Bronchial epithelial cell (primary cell): ENCODE measurements at places on chromosomes 1 and 21.
A peak's percentile ranks its signal among the peaks of the same experiment; 100 is the strongest.

- DNase-seq = no peak
These were observed 70.6 kb upstream of the GORAB start for GRCh38 chr1:170461291-170461747.

- DNase-seq = no peak
These were observed 1.3 kb downstream of the PLD5 start for GRCh38 chr1:242522996-242523718.

DNA sequence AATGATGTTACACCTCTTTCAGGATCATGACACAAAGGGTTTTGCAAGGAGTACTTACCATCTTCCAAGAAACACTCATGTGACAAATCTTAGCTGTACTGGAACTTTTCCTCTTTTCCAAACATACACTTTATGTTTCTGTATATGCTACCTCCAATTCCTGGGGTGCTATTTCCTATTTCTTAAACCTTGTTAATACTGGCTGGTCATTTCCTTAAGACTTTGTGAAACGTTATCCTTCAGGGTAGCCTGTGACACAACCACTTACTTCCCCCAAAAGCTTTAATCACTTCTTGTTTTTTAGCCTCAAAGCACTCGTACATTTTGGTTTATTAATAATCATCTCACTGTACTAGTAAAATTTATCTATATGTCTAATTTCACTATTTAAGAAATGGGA lies 39.4 kb downstream of the OR10Z1 start:
- no peak for DNase-seq

DNA sequence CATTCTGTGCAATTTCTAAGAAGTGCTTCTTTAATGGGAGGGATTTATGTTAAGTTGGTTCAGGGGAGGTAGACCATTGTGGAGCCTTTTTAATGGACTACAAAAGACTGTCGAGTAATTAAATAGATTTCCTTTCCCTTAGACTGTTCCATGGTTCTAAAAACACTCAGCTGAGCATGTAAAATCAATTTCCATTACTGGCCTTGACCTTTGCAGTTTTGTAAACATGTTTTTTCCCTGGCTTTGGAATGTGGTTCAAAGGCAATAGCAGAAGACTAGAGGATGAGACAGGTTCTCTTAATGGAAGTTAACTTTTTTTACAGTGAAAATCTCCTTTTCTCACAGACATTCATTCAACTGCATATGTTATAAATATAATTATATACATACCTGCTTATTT lies 37.6 kb upstream of the BTG3 start:
- no peak for DNase-seq

DNA sequence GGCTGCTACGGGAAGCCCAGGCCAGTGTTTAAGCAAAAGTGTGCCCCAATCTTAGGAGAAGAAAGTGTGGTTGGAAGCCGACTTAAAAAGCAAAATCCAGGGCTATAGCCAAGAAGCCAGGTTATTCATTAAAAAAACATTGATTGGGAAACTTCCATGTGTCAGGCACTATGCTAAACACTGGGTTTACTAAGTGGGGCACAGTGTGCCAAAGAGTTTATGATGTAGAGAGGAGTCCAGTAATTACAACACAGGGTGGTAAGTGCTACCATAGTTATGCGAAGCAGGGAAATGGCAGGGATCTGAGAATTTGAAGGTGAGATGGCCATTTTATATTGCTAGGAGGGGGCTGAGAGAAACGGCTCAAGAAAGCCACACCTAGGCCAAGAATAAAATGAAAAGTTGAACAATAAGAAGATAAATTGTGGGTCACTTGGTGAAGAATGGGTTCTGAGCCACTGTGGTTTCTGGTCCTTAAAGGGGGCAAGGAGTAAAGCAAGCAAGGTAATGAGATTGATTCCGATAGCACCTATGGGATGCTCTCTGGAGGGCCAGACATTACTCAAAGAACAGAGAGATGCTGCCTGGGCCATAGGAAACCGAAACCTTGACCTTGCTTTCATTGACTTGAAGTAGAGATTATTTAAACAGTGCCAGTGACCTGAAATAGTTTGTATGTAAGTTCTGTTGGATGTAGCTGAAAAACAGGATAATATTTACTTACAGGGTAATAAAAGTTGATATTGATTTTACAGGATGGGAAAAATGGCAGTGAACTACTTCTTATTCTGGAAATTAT lies 177.8 kb downstream of the GIPC2 start:
- DNase-seq = peak; percentile 49

GRCh38 chr1:161172776-161173376 lies 4.4 kb downstream of the B4GALT3 start:
- no peak for DNase-seq

DNA sequence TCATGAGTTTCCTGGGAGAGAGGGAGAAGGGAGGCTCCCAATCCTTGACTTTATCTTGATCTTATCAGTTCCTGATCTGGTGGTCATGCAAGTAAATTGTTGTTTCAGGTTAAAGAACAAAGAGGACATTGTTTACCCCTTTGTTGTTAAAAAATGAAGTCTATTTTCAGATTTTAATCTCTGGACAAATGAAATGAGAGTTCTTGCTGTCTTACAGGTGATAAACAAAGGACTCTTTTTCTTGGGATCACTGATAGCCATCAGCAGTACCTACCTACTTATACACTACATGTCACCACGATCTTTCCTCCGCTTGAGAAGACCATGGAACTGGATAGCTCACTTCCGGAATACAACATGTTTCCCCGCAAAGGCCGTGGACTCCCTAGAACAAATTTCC lies 48.4 kb downstream of the CHML start:
- DNase-seq = peak; percentile 17

DNA sequence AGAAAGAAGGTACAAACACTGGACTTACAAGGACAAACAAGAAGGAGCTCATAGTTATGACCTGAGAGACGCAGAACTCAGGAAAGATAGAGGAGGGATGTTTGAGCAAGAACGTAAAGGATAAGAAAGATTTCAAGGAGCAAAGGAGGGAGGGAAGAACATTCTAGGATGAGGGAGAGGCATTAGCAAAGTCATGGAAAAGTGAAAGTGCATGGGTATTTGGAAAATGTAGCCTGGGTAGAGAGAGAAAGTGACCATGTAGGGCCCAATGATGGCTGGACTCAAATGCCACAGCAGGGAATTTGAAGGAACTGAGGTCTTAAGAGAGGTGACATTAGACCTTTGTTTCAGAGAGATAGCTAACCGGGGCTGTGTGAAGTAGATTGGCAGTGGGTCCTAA lies 76.5 kb downstream of the SYT6 start:
- no peak for DNase-seq

GRCh38 chr1:207205614-207206061 lies 101.6 kb downstream of the C4BPA start:
- DNase-seq = no peak

GRCh38 chr1:30596891-30597290 lies 126.5 kb downstream of the MATN1 start:
- DNase-seq = no peak

DNA sequence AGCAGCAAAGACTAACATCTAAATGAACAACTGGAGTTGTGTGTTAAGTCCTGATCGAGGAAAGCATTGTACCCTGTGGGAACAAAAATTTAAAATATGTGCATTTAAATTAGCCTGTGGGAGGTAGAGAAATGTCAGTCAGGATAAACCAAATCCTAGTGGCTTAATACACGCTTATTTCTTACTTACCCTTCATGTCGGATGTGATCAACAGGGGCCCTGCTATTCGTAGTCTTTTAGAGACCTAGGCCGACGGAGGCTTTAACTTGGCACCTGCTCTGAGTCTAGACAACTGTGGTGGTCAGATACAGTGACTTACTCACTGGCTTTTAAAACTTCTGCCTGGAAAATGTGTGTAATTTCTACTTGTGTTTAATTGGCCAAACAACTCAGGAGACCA lies 10.2 kb downstream of the GSTM3 start:
- no peak for DNase-seq

DNA sequence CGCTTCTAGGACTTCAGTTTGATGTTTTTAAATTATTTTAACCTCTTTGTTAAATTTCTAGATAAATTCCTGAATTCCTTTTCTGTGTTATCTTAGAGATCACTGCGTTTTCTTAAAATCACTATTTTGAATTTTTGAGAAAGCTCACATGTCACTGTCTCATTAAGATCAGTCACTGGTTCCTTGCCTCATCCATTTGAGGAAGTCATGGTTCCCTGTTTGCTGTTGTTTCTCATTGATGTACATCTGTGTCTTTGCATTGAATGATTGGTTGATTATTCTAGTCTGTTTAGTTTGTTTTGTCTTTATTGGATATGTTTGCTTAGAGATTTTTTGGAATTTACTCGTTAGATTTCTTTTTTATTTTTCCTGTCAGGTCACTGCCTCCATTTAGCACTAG lies 50.1 kb downstream of the CRP start:
- no peak for DNase-seq

DNA sequence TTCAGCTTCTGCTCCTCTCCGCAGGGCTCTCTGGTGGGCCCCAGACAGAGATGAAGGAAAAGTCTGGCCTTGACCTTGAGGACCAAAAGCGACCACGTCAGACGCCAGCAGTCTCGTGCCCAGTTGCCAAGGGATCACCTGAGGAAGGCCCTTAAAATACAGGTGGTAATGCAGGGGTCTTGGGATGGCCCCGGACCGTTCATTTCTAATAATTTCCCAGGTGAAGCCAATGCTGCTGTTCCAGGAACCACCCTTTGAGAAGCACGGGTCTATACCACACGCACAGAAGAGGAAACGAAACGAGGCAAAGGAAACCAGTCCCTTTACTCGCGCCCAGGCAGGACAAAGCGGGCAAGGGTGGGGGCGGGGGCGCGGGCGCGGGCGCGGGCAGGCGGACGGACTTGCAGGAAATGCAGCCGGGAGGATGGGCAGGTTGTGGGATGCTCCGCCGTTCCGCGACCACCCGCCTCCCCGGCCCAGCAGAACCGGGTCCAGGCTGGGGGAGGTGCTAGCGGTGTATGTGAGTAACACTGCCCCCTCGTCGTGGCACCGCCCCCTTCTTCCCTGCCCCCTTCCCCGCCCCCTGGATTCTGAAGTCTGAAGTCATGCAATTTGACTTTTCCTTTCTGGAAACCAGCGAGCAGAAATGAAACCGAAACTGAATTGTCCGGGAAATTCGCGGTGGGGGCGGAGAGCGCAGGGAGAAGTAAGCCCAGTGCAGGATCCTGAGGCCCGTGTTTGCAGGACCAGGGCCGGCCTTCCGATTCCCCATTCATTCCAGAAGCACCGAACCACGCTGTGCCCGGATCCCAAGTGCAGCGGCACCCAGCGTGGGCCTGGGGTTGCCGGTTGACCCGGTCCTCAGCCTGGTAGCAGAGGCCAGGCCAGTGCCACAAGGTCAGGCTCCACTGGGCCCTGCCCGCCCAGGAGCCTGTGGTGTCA lies 5.8 kb upstream of the MX1 start:
- peak; percentile 74 for DNase-seq

DNA sequence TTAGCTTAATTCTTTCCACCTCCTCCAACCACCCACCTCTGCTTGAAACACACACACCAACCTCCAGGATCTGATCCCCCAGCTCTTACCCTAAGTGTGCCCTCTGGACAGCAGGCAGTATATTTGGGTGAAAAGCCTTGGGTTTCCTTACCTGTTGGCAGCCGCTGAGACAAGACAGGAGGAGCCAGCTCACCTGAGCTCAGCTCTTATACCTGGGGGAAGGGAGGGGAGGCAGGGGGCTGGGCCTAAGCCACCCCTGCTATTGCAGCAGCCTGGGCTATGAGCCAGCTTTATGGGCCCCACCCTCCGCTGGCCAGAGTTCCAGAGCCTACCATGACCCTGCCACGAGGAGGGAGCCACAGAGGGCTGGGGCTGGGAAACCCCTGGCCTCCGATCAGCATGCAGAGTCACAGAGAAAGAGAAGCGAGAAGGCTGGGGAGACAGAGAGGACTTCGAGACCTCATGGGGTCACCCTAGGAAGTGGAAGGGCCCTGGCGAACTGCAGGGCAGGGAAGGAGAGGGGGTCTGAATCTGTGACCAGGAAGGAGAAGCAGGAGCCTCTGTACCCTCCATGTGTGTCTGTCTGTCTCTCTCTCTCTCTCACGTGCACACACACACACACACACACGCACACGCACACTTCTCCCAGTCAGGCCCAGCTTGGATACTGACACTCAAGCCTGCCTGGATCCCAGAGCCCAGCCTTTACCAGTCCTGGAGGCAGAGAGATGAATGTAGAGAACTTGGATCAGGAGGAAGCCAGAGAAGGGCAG lies at the start of gene S100A14:
Gene S100A14 (minus strand): TSS at position 182 of the 773 bp plus-strand sequence. CDS start 467 bp downstream, outside the sequence.
- peak; percentile 86 for DNase-seq

DNA sequence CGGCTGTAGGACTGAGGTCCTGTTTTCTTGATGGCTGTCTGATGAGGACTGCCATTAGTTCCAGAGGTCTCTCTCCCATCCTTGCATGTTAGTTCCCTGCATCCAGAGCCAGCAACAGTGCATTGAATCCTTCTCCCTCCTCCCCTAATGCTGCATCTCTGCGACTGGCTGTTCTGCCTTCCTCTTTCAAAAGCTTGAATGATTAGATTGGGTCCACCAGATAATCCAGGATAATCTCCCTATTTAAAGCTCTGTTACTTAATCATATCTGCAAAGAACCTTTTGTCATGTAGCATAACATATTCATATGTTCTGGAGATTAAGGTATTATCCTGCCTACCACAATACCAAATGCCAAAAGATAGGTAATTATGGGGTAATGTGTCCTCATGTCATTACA lies 377.5 kb downstream of the GPATCH2 start:
- DNase-seq = no peak

DNA sequence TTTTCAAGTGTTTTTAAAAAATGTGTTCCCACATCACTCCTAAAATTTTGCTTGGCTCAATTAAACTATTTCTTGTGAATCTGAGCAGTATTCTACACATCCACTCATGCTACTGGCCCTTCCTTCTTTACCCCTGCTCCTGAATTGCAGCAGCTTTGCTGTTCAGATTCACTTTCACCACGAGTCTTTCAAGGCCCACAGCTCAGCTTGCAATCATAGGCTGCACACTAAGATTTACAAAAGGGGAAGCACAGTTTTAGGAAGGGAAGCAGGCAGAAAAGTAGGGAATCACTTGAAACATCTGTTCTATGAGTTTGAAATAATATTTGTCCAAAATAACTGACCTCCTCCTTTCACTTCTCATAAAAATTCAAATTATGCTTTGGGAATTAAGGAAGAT lies 70.9 kb upstream of the EDEM3 start:
- no peak for DNase-seq

DNA sequence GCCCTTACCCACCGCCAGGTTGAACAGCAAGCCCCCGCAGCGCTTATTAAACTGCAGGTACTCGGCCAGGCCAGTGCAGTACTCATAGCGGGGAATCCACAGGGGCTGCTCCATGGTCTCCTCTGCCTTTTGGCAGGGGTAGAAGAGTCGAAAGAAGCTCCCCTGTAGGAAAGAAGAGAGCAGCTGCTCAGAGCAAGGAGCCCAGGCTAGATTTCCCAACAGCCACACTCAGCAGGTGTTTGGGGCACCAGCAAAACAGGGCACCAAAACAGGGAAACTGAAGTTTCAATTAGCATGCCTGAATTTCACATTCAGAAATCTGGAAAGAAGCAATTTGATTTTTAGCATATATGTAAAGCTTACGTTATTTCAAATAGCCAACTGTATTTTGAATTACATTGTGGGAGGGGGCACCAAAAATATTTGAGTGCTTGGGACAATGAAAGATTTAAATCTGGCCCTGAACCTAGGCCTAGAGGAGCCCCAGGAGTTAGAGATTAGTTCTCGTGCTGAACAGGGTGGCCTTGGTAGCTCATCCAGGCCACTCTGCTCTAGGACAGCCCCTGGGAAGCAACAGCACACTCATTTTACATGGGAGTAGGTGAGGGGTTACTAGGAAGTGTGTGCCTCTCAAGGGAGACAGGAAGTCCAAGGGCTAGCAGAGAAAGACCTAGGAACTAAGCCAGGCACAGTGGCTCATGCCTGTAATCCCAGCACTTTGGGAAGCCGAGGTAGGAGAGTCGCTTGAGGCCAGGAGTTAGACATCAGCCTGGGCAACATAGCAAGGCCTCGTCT lies 8.2 kb downstream of the PAFAH2 start:
- DNase-seq = no peak
